SK-N-MC (cell line): ENCODE measurements at places on chromosomes 16 and 17.

GRCh38 chr17:82868715-82869131 lies 28.9 kb upstream of the ZNF750 start:
- no peak for DNase-seq

- DNase-seq: no peak
Measured at GRCh38 chr17:81126281-81127132, 38.8 kb upstream of the PVALEF start.

- no peak for DNase-seq
Measured at GRCh38 chr16:51816929-51817328, 665.9 kb upstream of the SALL1 start.

- no peak for DNase-seq
Measured at GRCh38 chr17:7523033-7523432, 25.8 kb upstream of the TNFSF12 start.

DNA sequence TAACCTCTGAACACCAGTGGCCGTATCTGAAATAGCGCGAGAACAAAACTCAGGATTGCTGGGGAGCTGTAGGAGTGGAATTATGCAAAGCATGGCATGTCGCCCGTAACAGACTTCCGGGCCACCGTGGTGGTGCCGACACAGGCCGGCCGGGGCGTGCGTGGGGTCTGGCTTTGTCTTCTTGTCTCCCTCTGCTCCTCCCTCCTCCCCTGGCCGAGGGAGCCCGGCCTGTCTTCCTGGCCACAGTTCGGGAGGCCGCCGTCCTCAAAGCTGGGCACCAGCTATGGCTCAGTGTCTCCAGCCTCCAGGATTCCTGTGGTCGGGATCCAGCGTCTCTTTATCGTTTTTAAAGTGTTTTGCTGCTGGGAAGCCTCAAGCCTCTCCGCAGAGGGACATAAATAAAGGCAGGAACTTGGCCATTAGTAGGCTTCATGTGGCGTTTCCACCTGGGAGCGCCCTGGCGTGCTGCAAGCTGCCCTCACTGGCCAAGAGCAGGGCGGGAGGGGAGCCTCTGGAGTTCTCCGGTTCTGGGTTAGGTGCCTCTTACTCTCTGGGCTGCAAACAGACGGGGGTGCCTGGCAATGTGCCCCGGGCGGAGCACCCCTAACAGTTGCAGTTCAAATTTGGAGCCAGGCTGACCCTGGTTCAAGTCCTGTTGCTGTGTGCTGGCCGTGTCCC lies 22.0 kb upstream of the NPTX1 start:
- DNase-seq: no peak

DNA sequence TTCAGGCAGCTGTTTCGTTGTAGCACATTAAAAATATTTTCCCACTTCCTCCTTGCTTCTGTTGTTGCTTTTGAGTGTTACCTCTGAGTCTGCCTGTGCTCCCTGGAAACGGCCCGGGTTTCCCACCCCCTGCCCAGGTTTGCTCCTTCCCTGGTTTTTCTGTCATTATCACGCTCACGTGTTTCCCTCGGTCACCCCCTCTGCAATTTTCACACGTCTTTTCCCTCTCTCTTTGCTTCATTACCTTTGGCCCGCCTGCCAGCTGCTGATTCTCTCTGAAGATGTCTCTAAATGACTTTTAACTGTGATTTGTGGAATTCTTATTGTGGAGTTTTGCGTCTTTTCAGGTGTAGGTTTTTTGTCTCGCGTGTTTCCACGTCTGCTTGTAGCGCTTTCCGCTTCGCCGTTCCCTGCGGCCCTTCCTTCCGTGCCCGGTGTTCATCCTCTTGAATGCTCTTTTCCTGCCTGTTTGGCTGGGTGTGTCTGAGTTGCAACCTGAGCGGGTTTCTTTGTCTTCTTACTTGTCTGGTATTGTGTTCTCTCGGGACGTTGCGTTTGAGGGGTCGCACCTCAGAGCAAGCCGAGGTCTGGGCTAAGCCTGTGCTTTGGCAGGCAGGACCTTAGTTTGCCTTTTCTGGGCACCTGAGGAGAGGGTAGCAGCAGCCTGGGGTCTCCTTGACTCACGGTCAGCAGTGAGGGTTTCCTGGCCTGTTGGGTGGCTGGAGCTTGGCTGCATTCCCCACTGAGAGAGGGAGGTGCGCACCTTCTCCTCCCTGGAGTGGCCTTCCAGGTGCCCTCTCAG lies 96.3 kb upstream of the ZNF750 start:
- DNase-seq: no peak

- DNase-seq: no peak
Measured at GRCh38 chr16:51849715-51850114, 697.2 kb downstream of the TOX3 start.
